ENCODE measurements at places on chromosomes 11 and 22. TPM values are rescaled to one million over a fixed set of nuclear protein-coding genes. Genes with fewer than 3 reads are reported as not detected.

The OR10A5 gene
- not detected for total RNA-seq

- DNase-seq = peak; percentile 61
These were observed 87.9 kb downstream of the NCAM1 start for GRCh38 chr11:113048820-113049768.

- no peak for DNase-seq
These were observed 10.0 kb downstream of the MEI1 start for GRCh38 chr22:41709341-41709740.

The KDELR3 gene
- 73.5 TPM for total RNA-seq

GRCh38 chr22:17950651-17951214 is 73.6 kb downstream of the MICAL3 start:
- DNase-seq = no peak

The SCARF2 gene
- 9.1 TPM for total RNA-seq

DNA sequence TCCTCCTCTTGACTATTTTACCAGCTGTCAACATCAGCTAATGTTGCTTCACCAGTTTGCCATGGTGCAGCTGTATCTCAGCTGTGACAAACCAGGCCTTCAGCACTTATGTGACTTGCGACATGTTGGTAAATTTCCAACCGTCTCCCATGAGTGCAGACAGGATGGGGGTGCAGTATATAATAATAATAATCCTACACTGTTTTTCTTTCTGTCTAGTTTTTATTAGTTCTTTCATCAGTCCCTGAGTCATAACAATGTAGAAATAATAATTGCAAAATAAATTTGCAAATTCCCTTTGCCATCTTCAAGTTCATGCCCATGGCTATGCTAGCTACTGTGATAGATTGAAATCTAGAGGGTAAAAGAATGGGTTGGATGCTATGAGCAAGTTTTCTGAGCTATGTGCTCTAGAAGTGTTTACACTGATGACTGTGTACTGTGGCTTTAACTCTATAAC is 4.9 kb downstream of the MMP13 start:
- DNase-seq = no peak

GRCh38 chr11:71223671-71224660 is 28.4 kb downstream of the SHANK2 start:
- DNase-seq = no peak

GRCh38 chr11:721741-722345 is 15.8 kb downstream of the EPS8L2 start:
- DNase-seq = no peak

The TMEM191B gene
- total RNA-seq = 0.35 TPM

DNA sequence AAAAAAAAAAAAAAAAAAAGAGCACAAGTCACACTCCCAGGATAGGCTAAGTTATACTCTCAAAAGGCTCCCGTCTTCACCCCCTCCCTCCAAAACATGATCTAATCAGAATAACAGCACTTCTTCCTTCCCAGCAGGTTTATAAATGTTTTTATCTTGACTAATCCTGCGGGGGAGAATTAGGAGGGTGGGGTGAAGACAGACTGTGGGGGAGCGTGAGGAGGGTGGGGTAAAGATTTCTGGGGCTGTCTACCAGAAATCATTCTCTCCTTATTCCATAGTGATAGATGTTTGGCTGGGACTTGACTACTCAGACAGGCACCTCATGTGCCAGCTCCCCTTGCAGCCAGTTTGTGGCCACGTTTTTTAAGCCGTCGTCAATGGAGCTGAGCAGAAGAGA is 17.0 kb downstream of the KCNE3 start:
- no peak for DNase-seq

GRCh38 chr11:67356864-67357561 is 3.7 kb upstream of the POLD4 start:
- peak; percentile 82 for DNase-seq

DNA sequence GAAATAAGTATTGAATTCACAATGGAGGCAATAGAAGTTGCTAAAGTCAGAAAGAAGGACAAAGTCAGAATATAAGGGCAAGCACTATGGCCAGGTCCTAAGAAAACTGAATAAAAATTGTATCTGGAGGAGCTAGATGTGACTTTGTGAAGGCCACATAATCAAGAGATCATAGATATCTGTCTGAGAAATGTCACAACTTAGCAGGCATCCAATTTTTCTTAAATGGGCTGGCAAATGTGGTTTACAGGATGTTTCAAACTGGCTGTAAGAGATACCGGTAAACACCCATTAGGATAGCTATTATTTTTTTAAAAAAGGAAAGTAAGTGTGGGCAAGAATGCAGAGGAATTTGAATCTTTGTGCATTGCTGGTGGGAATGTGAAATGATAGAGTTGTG is 303.1 kb upstream of the CHORDC1 start:
- DNase-seq = no peak

DNA sequence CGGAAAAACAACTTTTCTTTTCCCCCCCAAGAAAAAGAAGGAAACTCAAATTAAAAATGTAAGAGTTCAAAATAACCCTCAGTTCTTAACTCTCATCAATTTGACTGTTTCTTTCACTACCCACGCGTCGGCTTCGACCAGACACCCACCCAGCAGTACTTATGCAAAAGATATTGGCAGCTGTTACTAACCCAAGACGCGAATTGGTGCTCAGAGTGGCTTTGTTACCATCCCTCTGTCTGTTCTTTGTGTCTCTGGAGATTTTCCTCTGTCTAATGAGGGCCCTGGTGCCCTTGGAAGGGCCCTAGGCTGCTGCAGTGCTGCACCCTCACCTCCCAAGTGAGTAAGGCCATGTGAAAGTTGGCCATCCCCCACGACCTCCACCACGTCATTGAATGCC is 180.5 kb upstream of the NECTIN1 start:
- DNase-seq = no peak

- no peak for DNase-seq
These were observed 573.6 kb downstream of the BUD13 start for GRCh38 chr11:116199182-116199581.

The OR8G5 gene
- not detected for total RNA-seq

DNA sequence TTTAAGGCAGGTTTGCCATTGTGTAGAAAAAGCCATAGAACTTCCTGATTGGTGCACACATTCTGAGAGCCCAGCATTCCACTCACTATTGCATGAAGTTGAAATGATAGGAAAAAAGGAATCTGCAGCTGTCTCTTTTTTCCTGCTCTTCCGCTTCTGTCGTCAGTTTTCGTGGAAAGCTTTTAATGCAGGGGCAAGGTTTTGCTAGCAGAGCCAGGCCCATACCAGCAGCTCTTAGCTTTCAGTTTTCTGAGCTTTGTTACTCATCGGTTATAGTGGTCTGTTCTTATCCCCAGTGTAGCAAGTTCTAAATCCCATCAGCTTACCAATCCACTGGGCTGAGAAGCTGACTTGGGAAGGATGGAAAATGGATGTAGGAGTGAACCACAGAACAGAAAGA is 162.9 kb upstream of the TTC12 start:
- DNase-seq = no peak

DNA sequence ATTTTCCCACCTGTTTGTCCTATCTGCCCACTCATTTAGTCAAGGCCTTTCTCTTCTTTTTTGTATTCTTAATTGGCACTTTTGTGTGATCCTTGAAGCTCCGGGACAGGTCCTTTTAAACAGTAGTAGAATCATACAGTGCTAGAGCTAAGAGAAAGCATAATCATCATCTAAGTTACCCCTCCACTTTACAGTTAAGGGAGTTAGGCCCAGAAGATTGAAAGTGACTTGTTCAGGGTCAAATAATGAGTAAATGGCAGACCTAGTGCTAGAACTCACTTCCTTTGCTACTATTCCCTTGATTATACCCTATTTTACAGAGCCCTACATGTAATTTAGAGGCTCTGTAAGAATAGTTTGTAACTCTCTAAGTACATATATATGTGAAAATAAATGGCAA is 2.5 kb downstream of the USP47 start:
- no peak for DNase-seq

DNA sequence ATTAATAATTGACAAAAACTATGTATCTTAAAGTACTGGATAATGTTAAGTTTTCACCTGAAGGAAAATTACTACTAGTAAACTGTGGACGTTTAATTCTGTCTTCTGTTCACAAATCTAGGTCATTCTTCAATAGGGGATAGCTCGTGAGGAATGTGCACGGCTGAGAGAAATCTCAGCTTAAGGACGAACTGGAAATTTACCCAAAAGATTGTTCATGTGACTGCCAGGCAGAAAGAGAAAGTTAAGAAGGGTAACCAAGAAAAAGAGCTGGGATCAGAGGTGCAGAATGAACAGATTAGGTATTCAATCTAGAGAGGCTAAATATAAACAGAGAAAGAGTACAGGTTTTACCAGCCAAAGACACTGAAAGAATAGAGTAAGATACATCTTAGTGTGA is 245.3 kb downstream of the CASP12 start:
- DNase-seq = peak; percentile 26

DNA sequence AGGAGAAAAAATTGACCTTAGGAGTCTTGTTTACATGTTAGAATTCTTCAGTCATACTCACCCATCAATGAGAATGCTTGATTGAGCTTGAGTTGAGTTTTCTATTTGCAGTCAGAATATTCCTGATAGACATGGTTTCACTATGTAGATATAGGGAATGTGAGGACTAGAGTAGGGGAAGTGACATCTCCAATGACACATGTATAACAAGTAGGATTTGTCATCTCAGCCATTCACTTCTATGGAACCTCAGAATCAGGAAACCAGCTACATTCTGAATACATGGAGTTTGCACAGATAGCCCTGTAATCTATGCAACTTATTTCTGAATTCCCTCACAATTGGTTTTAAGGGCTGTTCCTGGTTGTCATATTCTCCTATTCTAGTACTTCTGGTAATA is 20.1 kb upstream of the OR9Q1 start:
- DNase-seq = no peak

DNA sequence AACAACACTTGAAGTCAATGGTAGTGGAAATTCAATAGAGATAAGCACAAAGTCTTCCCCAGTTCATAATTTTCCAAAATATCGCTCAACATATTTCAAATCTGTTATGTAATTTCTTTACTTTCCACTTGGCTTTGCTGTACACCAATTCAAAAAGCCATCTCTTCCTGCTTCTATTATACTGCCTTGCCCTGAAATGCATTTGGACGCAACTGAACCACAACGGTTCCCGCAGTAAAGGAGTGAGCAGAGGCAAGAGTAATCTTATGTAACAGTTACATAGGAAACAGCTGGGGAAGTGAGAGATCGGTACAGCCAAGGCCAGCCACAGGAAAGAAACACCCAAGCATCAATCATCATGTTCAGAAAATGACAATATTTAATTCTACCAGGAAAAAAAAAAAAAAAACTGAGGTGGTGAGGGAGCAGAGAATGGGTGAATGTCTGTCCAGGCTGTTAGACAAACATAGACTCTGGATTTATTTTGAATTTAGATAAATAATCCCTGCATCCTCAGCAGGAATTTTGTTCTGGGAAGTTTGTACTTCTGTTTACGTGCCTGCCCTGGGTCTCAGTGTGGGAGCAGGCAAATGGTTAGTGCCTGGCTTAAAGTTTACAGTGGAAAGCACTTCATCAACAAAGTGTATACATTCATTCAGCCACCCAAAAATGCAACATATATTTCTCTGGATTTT is 392.2 kb downstream of the ETS1 start:
- no peak for DNase-seq

DNA sequence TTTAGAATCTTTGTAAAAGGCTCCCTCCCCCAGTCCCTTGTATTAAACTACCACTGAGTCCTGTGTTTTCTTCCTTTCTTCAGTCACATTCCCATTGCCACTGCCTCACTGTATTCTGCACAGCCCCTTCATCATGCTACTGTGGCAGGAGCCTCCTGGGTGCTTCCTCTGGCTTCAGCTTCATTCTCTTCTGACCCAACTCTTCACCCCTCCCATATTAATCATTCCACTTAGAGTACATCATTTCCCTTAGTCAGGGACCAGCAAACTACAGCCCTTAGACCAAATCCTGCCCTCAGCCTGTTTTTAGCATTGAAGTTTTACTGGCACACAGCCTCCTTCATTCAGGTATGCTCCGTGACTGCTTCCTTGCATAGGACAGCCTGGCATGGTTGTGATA is 127.7 kb upstream of the MTNR1B start:
- DNase-seq = no peak

- no peak for DNase-seq
These were observed 6.2 kb upstream of the PIM3 start for GRCh38 chr22:49954354-49954753.

- DNase-seq = no peak
These were observed 732 bp upstream of the PC start for GRCh38 chr11:66958956-66959274.

The JAM3 gene
- total RNA-seq = 23.3 TPM

- no peak for DNase-seq
These were observed 30.4 kb downstream of the CBL start for GRCh38 chr11:119236490-119236889.

DNA sequence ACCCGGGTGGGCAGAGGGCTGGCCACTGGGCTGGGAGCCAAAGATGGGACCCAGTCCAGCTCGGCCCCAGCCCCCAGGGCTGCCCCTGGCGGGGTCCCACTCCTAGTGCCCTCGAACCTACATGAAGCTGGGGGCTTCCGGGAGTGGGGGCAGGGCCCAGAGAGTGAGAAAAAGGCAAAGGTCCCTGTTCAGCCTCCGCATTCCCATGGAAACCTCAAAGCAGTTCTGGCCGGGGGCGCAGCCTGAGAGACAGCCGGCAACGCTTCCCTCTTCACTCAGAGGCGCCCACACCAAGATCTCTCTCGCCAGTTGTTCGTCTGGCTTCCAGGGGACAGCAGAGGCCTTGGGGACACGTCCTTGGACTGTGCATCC is 22.4 kb upstream of the ARHGAP8 start:
- DNase-seq = no peak

The MEI1 gene
- 0.52 TPM for total RNA-seq

- peak; percentile 31 for DNase-seq
These were observed 13.3 kb upstream of the PPP6R3 start for GRCh38 chr11:68447015-68447801.

- no peak for DNase-seq
These were observed 32.1 kb downstream of the ENDOD1 start for GRCh38 chr11:95121698-95122097.

The NPAS4 gene
- total RNA-seq = not detected

DNA sequence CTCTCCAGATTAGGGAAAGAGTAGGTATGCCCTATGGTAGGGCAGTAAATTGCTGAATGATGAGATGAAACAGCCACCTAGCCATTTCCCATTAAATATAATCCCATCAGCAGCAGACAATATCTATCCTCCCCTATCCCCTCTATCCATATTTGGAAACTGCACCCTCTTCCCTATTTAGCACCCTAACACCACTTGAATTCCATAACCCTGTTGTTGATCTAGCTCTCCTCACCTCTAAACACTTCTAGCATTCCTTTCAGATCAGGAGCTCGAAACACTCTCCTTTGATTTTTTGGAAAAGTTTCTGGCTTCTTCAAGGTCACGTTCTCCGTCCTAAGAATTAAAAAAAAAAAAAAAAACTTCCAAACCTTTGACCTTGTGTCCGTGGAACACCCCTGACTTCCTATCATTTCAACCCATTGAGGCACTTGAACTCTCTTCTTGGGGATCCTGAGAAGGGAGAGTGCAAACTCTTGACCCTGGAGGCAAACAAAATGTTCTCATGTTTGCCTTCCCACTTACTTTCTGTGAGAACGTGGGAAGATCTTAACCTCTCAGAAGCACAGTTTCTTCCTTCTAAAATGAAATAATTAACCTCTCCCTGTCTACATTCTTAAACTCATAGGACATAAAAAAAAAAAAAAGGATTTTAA is 19.0 kb downstream of the TRIM5 start:
- DNase-seq = no peak

GRCh38 chr11:118152020-118152551 is 537 bp downstream of the SCN4B start:
- DNase-seq = no peak

The CECR2 gene
- 0.10 TPM for total RNA-seq

GRCh38 chr22:33969045-33969444 is 48.8 kb upstream of the LARGE1 start:
- DNase-seq = peak; percentile 79

Data from renal cortical epithelial cell (primary cell).